ENCODE measurements at places on chromosomes 7 and 10. TPM values are rescaled to one million over a fixed set of nuclear protein-coding genes. Genes with fewer than 3 reads are reported as not detected.

DNA sequence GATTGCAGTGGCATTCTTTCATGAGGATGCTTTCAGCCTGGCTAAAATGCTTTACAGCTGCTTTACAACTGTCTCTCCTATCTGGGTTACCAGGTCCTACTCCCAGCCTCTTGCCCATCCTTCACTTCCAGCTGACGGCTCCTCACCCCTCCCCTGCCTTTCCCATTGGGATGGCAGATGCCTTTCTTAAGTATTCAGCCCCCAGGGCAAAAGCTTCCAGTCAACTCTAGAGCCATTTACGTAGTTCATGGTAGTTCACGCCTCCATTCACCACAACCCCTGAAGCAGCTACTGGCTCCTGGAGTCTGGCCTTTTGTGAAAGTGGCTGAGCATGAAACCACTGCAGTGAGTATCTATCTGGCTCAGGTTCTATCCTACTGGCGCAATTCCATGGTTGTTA, 17.2 kb upstream of the BMPER start:
- DNase-seq: no peak
- no peaks in the 10 kb centered on the region for H3K36me3 ChIP-seq
- no peaks in the 10 kb centered on the region for H3K27me3 ChIP-seq

The SPDYE6 gene
- polyA plus RNA-seq: 0.14 TPM

The GTPBP10 gene
- polyA plus RNA-seq: 47.6 TPM

DNA sequence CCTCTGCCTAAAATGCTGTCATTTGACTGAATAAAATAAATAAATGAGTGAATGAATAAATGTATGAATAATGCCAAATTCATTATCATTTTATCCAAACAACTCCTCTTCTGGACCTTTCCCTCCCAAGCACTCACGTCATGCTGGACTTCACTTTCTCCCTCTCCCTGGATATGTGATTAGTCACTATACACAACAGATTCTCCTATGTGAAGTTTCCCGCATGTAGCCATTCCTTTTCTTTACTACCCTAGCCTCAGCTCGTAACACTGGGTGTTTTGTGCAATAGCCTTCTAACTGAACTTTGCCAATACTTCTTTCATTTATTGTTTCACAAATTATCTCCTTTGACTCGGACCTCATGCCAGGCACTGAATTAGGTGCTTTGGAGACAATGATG, 87.6 kb upstream of the IL6 start:
- H3K36me3 ChIP-seq: no peaks in the 10 kb centered on the region
- H3K4me3 ChIP-seq: no peak overlapping the region
- no peak overlapping the region for H3K27ac ChIP-seq
- no peaks in the 10 kb centered on the region for H3K27me3 ChIP-seq

- H3K4me3 ChIP-seq: no peak overlapping the region
- H3K27me3 ChIP-seq: no peaks in the 10 kb centered on the region
- H3K4me1 ChIP-seq: no peaks in the 10 kb centered on the region
- no peak overlapping the region for H3K27ac ChIP-seq
These were observed 1174.9 kb upstream of the AUTS2 start for GRCh38 chr7:68423356-68423755.

The ANKRD30A gene
- polyA plus RNA-seq: not detected
